Umbilical cord (tissue), 2 donors: ENCODE measurements at places on chromosomes 3 and 15. TPM values are rescaled to one million over a fixed set of nuclear protein-coding genes. Genes with fewer than 3 reads are reported as not detected.

TAGLN3 gene
- not detected for total RNA-seq

EAF2 gene
- 14.2 TPM for total RNA-seq

FRMD4B gene
- total RNA-seq: 29.4 TPM

SUSD5 gene
- total RNA-seq: 6.0 TPM

TFRC gene
- 136 TPM for total RNA-seq

SLC2A2 gene
- 0.72 TPM for total RNA-seq

PAQR5 gene
- 0.96 TPM for total RNA-seq

DUOXA2 gene
- 3.9 TPM for total RNA-seq

IQSEC1 gene
- total RNA-seq: 25.8 TPM

DNA sequence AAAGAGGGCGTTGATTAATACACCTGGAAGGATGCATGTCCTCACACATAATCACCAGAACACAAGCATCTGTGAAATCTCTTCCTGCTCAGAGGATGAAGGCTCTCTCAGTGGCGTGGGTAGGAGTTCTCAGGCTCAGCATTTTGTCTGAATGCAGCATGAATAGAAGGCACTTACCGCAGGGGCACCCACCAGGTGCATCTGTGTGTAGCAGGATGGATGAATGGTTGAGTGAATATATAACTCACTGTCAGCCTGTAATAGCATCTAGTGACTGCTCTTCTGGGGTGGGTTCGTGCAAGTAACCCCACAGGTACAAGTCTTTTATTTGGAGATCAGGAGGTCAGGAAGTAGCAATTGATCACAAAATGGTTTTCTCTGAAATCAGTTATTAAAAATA is 143.0 kb downstream of the SQOR start:
- no peak for DNase-seq

GRCh38 chr3:127061641-127062040 is 78.7 kb downstream of the PLXNA1 start:
- no peak for DNase-seq

GRCh38 chr3:19074257-19074900 is 73.9 kb upstream of the KCNH8 start:
- peak; percentile 14 for DNase-seq

GRCh38 chr3:40847551-40847992 is 322.8 kb downstream of the ZNF621 start:
- DNase-seq: peak; percentile 72

- no peak for DNase-seq
These were observed 22.2 kb upstream of the DNAJC13 start for GRCh38 chr3:132395126-132395525.

- no peak for DNase-seq
These were observed 155.7 kb downstream of the CHDH start for GRCh38 chr3:53690521-53690920.

- no peak for DNase-seq
These were observed 132.6 kb upstream of the MEF2A start for GRCh38 chr15:99433026-99433756.

DNA sequence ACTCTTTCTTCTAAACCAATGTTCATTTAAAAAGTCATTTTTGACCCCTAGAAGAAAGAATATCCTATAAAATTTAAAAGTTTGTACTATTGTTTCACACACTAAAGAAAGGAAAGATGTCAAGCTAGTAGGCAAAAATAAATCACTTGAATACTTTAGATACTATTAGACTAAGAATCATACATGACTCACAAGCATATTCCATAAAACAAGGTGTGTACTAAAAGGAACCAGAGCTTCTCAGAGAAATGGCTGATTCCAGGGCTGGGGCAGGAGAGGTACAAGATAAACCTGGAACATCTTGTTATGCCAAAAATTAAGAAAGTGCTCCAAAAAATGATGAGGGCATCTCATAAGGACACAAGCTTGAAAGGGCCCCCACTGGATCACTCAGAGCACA is 8.7 kb downstream of the DLG1 start:
- DNase-seq: no peak

GRCh38 chr3:74268753-74269152 is 345.7 kb downstream of the CNTN3 start:
- DNase-seq: no peak

- peak; percentile 52 for DNase-seq
These were observed 9.3 kb downstream of the IRAK2 start for GRCh38 chr3:10173926-10174435.

DNA sequence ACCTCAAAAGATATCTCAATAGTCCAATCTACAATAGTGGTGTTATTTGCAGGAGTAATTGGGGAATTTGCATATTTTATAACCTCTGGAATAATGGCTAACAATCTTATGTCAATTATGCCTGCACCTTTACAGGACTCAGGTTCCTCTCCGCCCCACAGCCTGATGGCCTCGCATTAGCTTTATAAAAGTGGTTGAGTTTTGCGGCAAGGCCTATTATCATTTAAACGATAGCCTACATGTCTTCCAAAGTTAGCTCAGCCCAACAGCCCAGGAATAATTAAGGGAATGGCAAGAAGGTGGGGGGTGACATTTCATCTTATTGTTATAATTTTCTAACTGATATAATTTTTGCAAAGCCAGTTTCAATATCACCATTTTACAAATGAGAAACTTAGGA is 97.3 kb downstream of the RTP4 start:
- no peak for DNase-seq

GRCh38 chr3:94619643-94620042 is 556.8 kb downstream of the NSUN3 start:
- no peak for DNase-seq

DNA sequence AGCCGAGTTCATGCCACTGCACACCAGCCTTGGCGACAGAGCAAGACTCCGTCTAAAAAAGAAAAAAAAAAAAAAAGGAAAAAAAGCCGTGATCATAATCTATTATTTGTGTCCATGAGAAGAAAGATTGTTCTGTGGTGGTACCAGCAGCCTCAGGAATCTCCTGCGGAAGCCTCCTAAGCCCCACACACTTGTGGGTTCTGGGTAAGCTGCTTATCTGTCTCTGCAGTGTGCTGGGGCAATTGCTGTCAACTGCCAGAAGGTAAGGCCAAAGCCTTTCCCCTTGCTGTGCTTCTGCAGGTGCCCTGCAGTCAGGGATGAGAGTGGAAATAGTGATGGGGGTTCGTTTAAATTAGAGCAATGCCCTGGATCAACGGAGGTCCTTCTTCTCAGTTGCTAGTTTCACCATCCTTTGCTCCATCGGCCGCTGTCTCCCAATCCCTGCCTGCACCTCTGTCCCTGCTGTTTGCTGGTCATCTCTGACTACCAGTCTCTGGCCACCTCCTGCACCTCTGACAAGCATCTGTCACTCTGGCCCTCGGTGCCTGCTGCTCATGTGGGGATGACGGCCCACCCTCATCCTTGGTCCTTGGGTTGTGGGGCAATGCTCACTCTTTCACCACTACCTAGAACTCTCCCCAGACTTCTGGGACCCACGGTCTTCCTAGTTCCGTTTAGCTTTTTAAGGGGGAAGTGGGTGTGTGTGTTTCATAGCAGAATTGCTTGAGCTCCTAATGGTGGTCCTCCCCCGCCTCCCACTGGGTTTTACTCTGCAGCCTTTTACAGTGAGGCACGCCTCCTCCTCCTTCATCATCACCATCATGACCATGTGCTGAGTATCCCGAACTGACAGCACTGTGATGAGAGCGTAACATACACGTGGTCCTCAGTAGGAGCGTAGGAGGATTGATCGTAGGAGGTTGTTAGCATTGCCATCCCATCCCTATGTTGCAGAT is 25.5 kb downstream of the CHRD start:
- DNase-seq: no peak

DNA sequence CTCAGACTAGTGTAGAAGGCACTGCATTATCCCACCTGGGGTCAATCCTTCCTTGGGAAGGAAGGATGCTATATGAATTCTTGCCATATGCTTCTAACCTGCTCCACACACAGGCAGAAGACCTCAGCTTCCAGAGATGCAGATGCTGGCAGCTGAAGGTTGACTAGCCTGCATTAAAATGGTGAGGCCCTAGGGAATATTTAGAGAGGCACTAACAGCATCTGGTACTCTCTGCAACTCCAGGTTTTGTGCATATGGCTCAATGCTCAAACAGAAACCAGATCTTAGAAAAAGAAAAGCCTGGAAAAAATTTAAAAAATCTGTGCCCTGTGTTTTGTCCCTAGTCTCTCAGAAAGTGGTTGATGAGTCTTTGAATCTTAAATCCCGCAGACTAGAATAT is 56.0 kb upstream of the MYRIP start:
- DNase-seq: no peak

DNA sequence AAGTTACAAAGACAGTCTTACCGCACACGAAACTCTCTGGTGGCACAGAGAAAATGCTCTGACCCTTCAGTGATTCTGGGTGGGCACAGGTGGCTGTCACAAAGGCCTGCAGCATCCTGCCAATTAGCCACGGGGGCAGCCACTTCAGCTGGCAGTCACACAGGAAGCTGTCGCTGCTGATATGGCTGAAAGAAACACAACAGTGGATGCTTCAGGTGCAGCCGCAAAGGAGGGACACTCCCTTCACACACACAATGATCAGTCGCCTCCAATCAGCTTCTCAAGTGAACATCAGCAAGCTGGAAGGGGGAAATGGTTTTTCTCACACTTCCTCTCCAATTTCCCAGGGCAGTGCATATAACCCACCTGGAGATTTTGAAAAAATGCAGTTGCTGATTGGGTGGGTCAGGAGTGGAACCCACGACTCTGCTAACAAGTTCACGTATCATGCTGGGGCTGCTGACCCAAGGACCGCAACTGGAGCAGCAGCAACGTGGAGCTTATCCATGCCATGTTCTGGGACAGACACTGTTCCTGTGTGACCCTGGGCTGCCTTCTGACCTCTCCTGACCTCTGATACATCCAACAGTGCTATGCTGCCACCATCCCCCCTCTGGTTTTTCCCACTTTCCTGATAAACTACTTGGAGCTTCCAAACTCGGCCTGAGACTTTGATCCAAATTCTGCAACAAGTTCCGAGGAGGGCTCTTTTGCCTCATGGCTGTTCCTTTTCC is 106.6 kb downstream of the LRIG1 start:
- no peak for DNase-seq

GRCh38 chr15:32688151-32688639 is 29.6 kb upstream of the GREM1 start:
- DNase-seq: no peak

DNA sequence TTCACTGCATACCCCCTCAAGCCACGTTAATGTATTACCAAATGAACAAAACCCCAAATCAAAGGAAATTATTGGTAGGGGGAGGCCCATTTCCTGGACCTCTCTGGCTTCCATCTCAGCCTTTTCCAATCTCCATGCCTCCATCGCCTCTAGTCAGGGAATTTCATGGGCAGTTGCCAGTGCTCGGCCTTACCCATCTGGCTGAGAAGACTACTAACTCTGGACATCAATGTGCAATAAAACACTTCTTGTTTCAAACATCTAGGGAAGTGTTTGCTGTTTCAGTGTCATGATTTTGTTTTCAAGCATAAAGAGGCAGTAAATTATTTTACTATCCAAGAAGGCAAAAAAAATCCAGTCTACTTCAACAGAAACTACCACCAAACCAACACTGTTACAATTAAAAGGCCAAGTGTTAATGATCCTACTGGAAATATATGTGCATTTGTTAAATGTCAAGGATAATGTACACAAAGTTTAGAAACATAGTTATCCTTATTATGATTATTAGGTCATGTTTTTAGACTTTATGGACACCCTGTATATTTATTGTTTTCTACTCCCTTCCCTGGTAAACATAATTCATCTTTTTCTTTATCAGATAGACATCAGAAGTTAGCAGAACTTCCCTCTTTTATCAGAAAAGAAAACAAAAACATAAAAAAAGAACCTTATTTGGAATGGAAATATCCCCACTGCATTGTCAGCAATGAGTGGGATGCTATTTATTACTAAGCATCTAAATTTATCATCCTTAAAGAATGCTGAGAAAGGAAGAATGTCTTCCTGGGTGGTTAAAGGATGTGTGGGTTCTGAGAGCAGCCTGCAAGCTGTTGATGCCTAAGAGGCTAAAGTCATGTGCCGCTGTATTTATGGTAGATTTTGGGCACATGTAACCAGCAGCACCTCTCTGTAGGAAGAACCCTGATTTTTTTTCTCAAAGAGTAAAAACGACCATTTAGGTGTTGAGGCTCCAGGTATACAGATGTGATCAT is 15.2 kb downstream of the LDHAL6B start:
- DNase-seq: peak; percentile 29

GRCh38 chr15:67146875-67147381 is 81.5 kb downstream of the SMAD3 start:
- DNase-seq: peak; percentile 78

- DNase-seq: no peak
These were observed 10.7 kb upstream of the SIAH2 start for GRCh38 chr3:150773616-150774192.

DNA sequence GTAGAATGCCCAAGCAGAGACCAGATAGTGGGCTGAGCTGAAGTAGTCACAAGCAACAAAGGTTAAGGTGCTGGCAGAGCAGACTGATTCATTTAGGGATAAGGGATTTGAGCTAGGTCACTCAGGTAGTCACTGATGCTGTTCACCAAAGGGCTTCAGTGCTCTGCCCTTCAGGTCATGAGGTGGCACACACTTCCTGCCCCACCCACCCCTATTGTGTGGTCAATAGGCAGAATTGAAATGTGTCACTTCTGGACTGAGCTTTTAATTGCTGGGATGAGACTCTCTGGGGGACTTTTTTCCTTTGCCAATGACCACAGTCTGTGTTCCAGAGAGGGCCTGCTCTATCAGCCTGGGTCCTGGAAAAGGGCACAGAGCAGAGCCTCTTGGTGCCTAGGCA is 2.9 kb upstream of the DIS3L start:
- DNase-seq: no peak

- DNase-seq: no peak
These were observed 14.5 kb downstream of the C3orf20 start for GRCh38 chr3:14689247-14689980.

- peak; percentile 54 for DNase-seq
These were observed 461.7 kb upstream of the PROK2 start for GRCh38 chr3:72246685-72247084.

DNA sequence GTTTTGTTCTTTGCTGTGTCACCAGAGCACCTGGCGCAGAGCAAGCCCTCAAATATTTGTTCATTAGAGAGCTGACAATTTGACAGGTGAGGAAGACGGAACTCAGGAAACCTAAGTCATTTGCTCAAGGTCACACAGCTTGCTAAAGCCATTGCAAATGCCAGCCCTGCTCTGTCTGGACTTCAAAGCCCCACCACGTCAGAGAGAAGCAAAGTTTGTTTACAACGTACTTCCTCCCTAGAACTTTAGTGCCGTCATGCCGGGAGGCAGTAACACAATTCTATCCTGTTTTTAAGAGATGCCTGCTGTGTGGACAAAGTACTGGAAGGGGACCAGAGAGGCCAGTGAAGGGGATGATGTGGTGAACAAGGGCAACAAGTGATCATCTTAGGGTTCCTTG is 216.6 kb upstream of the PRICKLE2 start:
- DNase-seq: no peak

- DNase-seq: peak; percentile 23
These were observed 38.6 kb downstream of the EPHA3 start for GRCh38 chr3:89145995-89146394.

DNA sequence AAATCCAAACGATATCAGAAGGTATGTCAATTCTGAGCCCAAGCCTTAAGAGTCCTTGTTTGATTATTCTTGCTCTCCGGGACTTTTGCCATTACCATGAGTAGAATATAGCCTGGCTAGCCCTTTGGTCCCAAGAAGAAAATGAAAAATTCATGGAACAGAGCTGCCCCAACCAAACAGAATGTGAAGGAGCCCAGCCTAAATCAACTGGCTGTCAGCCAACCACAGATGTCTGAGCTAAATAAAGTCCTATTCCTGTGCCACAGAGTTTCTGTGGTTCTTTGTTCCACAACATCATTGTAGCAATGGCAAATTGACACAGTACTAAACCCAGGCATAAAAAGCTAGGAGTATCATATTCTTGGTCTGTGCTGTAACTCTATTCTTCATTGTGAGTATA is 185.2 kb downstream of the CPNE4 start:
- DNase-seq: no peak
